ENCODE measurements at places on chromosomes 12 and 14. TPM values are rescaled to one million over a fixed set of nuclear protein-coding genes. Genes with fewer than 3 reads are reported as not detected.

PTCSC3 gene
- total RNA-seq: not detected

GLT8D2 gene
- total RNA-seq: 40.1 TPM

ADCY6 gene
- 21.7 TPM for total RNA-seq

FIGNL2 gene
- total RNA-seq: not detected

FERMT2 gene
- 122 TPM for total RNA-seq

ITGB7 gene
- total RNA-seq: 0.51 TPM

KRT80 gene
- 3.4 TPM for total RNA-seq

CD9 gene
- 46.5 TPM for total RNA-seq

DHRS2 gene
- total RNA-seq: 0.31 TPM

KRT3 gene
- total RNA-seq: not detected

SDS gene
- total RNA-seq: not detected

PPP4R3A gene
- total RNA-seq: 45.7 TPM

PYGL gene
- total RNA-seq: 41.8 TPM

CLEC6A gene
- total RNA-seq: not detected

COPZ1 gene
- 192 TPM for total RNA-seq

C14orf132 gene
- 33.1 TPM for total RNA-seq

SMCO3 gene
- 0.08 TPM for total RNA-seq

NANOG gene
- total RNA-seq: not detected

CLBA1 gene
- 8.1 TPM for total RNA-seq

RNF34 gene
- total RNA-seq: 36.6 TPM

SCARB1 gene
- 41.5 TPM for total RNA-seq

TOMM20L gene
- total RNA-seq: not detected

TMED10 gene
- 459 TPM for total RNA-seq

VPS33A gene
- total RNA-seq: 27.4 TPM

POTEG gene
- total RNA-seq: not detected

ERO1A gene
- total RNA-seq: 55.6 TPM

OTOGL gene
- total RNA-seq: 0.12 TPM

MAPK1IP1L gene
- 147 TPM for total RNA-seq

MARCHF9 gene
- 2.9 TPM for total RNA-seq

OLR1 gene
- 53.6 TPM for total RNA-seq
